ENCODE measurements at places on chromosomes 16 and 17.

GRCh38 chr17:18025945-18026776 is 12.8 kb downstream of the ATPAF2 start:
- DNase-seq, result no peak

- DNase-seq, result peak; percentile 35
Observed at GRCh38 chr16:11670171-11671131, 2.2 kb downstream of the SNN start.

DNA sequence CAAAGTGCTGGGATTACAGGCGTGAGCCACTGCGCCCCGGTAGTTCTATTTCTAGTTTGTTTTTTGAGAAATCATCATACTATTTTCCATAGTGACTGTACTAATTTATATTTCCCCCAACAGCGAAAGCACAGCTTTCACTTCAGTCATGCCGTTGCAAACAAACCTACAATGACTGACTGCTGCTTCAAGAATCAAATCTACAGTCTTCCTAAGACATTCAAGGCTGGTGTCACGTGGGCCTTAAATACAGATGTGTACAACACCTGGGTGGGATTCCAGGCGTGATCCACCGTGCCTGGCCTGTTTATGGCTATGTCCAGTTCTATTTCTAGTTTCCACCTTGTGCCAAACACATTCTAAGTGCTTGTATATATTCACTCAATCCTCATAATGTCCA is 72.0 kb downstream of the ABCC6 start:
- no peak for DNase-seq

- DNase-seq, result no peak
Observed at GRCh38 chr17:74567397-74567796, at the start of gene CD300H. CD300H (minus strand) TSS chr17:74567509.

GRCh38 chr16:3643095-3643730 is 11.3 kb upstream of the DNASE1 start:
- DNase-seq, result no peak

DNA sequence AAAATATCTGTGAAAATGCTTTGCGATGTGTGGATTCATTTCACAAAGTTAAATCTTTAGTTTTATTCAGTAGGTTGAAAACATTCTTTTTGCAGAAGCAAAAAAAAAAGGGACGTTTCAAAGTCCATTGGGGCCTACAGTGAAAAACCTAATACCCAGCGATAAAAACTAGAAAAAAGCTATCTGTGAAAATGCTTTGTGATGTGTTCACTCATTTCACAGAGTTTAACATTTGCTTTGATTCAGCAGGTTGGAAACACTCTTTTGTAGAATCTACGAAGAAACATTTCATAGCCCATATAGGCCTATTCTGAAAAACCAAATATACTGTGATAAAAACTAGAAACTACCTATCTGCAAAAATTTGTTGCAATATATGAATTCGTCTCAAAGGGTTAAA is 113.6 kb upstream of the WSB1 start:
- DNase-seq, result no peak

DNA sequence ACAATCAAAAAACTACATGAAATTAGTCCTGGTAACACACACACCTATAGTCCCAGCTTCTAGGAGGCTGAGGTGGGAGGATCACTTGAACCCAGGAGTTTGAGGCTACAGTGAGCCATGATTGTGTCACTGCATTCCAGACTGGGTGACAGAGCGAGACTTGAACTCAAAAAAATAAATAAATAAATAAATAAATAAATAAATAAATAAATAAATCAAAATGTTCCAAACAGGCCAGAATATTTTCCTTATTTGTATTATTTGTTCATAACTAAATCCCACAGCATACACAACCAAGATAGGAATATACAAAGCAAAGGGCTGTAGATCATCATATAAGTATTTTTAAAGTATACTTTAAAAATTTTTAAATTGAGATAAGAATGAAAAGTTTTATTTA is 537.2 kb upstream of the CDH8 start:
- no peak for DNase-seq

DNA sequence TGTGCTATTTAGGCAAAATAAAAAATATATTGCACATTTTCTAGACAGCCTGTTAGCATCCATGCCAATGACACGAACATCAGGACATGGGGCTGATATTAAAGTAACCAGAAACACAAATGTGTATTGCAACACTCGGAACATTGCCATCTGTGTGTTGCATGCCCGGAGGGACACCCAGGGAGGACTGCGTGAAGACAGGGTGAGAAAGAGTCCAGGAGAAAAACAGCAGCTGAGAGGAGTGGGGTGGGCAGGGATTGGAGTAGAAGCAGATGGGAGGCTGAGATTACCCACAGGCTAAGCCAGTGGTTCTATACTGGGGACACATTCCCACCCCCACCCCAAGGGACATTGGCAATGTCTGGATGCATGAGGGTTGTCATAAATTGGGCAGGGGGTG is 114.8 kb downstream of the GRIN2A start:
- DNase-seq, result no peak

DNA sequence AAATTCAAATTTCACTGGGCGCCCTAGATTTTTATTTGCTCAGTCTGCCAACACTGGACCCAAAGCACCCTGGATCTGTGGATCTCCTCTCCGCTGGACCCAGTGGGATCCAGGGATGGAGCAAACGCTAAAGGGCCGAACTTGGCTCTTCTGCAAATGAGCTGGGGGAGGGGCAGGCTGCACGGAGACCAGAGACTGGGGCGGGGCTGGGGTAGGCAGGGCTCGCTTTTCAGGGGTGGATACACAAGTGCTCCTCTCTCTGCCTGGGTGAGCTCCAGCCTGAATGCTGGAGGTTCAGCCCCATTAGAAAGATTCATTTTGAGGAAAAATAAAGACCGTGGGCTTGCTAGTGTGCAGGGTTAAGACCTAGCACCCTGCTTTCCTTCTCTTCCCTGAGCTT is 8.9 kb downstream of the CBX4 start:
- DNase-seq, result no peak

Data from activated CD4-positive, alpha-beta T cell treated with anti-CD3 and anti-CD28 coated beads, Interleukin-2, amount 50 U/mL, for 48 hours (primary cell).